ENCODE measurements at places on chromosomes 7 and 10.
A peak's percentile ranks its signal among the peaks of the same experiment; 100 is the strongest.

GRCh38 chr10:121325490-121326231 is 272.6 kb downstream of the FGFR2 start:
- no peak for DNase-seq

GRCh38 chr10:69498711-69499471 is 47.6 kb downstream of the TSPAN15 start:
- DNase-seq = no peak

GRCh38 chr7:74499835-74500388 is 46.2 kb downstream of the GTF2IRD1 start:
- no peak for DNase-seq

GRCh38 chr7:138755842-138756590 is 41.8 kb upstream of the TMEM213 start:
- DNase-seq = no peak

- peak; percentile 55 for DNase-seq
Observed at GRCh38 chr7:12257582-12257981, 46.5 kb downstream of the TMEM106B start.

DNA sequence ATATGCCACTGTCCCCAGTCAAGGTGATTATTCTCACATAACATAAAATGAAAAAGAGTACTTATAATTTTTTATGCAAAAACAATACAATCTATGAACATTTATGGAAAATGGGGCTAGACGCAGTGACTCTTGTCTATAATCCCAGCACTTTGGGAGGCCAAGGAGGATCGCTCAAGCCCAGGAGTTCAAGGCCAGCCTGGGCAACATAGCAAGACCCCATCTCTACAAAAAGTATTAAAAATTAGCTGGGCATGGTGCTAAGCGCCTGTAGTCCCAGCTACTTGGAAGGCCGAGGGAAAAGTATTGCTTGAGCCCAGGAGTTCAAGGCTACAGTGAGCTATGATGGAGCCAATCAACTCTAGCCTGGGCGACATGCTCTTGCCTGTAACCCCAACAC is 14.5 kb upstream of the ANAPC16 start:
- no peak for DNase-seq

GRCh38 chr10:56258378-56258777 is 102.7 kb downstream of the ZWINT start:
- no peak for DNase-seq

DNA sequence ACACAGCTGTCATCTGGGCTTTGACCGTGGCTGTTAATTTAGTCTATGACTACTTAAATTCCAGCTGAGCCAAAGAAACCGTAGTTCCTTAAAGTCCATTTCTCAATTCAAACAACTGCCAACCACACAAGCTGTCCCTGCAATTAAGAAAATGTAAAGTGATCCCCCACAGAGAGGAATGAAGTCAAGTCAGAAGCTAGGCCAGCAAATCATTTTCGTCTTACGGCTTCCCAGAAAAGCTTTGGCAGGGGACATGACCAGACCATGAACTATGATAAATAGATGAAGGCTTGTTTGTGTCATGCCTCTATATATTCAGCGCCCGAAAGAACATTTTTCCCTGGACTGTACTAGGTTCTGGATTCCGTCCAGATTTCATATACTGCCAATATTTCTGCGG is 54.6 kb downstream of the HACD1 start:
- DNase-seq = peak; percentile 79

GRCh38 chr10:43707770-43708169 is 59.1 kb upstream of the ZNF32 start:
- DNase-seq = peak; percentile 37

GRCh38 chr10:76202777-76203176 is 771.4 kb downstream of the LRMDA start:
- peak; percentile 86 for DNase-seq

- no peak for DNase-seq
Observed at GRCh38 chr7:158561659-158562058, 26.0 kb downstream of the PTPRN2 start.
